ENCODE measurements at places on chromosomes 4 and X.

- DNase-seq = no peak
Observed at GRCh38 chr4:111994392-111994791, 150.9 kb upstream of the FAM241A start.

DNA sequence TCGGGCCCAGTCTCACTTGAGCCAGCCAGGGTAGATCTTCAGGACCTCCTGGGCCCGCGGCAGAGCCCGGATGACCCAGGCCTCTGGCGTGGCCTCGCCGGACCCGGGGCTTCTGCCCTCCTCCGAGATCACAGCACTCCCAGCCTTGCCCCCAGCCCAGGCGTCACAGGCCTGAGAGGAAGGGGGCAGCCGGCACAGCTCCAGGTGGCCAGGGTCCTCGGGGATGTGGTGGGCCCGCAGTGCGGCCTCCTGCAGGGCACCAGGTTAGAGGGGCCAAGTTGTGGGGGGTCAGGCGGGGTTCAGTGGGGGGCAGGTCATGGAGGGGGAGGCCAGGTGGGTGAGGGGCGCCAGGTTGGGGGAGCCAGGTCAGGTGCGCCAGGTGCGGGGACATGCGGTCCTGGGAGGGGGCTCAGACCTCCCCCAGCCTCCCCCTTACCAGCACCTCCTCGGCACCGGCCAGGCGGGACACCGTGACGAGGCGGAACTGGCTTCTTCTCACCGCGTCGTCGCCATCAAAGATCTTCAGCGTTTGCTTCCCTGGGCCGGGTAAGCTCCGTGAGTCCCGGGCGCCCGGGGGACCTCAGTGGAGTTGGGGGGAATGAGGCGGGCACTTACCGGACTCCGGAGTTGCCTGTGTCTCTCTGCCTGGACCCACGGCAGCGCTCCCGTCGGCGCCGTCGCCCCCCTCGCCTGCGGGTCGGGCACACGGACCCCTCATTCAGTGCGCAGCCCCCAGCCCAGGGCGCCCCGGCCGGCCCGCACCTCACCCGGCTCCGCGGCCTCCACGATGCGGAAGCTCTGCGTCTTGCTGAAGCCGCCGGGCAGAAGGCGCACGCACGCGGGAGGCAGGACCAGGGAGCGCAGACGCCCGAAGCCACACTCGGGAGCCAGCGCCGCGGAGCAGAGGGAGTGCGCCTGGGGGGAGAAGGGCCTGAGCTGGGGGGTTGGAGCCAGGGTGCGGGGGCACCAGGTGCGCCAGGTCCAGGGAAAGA, 6.0 kb downstream of the DGKQ start:
- DNase-seq = no peak

DNA sequence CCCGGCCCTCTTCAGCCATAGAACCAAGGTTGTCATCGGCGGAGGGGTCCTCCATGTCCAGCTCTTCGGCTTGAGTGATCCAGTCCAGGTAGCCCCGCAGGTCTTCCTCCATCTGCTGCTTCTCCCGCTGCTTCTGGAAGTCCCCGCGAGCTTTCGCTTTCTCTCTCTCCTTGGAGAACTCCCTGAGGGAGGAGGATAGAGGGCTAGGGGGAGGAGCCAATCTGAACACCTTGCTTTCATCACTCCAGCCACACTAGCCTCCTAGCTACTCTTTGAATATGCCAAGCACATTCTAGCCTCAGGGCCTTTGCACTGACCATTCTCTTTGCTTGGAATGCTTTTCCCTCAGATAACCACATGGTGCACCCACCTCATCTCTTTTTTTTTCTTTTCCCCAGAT, 6.2 kb downstream of the CACNA1F start:
- no peak for DNase-seq

GRCh38 chr4:40168070-40168469, 28.8 kb upstream of the RHOH start:
- no peak for DNase-seq

DNA sequence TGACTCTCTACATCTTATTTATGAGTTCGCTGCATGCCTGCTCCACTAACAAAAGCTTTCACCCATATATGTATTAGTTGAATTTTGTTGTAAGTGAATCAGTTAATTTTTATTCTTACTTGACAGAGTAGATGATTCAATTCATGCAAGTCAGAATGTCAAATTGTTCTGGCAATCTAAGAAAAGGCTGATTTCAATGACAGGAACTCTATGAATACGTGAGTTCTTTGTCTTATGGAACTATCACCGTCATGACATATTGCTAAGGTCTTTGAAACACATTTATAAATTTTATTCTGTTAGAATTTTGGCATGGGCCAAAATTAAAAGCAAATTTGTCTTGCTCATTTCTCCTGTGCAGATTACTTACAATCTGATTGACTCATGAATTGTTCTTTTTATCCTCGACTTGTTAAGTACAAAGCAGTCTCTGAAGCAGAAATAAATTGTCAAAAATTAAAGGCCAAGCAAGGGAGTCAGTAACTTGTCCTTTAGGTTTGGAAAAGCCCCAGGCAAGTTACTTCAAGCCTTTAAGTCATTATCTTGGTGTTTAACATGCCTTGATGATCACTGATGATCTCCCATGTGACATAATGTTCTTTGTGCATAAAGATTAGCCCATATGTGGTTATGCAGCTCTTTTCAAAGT, 89.0 kb upstream of the GC start:
- no peak for DNase-seq

DNA sequence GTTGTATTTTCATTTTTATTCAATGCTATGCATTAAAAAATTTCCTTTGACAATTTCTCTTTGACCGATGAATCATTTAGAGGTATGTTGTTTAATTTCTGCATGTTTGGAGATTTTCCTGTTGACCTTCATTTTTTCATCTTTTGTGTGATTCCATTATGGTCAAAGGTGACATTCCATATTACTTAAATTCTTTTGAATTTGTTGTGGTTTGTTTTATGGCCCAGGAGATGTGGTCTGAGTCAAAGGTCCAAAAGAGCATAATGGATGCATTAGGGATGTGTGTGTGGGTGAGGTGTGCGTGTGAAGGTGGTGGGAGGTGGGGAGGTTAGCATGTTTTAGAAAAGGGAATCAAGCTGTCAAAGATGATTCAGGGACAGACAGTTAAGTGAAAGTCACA, 76.0 kb upstream of the GIMD1 start:
- no peak for DNase-seq

- no peak for DNase-seq
Observed at GRCh38 chr4:72358483-72358882, 210.5 kb downstream of the ADAMTS3 start.

DNA sequence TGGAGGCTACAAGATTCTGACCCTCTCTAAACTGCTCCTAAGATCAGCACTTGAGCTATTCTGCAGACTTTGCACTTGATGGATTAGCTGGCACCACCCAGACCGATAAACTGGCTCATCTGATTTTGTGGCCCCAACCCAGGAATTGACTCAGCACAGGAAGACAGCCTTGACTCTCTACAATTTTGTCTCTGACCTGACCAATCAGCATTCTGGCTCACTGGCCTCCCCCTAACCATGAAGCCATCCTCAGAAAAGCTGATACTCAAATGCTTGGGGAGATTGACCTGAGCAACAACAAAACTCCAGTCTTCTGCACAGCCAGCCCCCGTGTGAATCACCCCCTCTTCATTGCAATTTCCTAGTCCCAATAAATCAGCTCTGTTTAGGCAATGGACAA, 195.4 kb upstream of the PPP1R2C start:
- no peak for DNase-seq

GRCh38 chr4:73922766-73923630, 53.8 kb downstream of the CXCL1 start:
- no peak for DNase-seq

All from D341Med (cell line).